ENCODE measurements at places on chromosomes 16 and 17. TPM values are rescaled to one million over a fixed set of nuclear protein-coding genes. Genes with fewer than 3 reads are reported as not detected.

DNA sequence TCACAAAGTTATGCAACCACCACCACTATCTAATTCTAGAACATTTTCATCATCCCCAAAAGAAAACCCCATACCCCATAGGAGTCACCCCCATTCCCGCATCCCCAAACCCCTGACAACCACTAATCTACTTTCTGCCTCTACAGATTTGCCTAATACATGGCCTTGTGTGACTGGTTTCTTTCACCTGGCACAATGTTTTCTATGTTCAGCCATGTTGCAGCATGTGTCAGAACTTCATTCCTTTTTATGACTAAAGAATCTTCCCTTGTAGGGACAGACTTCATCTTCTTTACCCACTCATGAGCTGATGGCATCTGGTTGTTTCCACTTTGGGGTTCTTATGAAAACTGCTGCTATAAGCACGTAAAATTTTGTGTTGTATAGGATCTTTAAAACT, 34.6 kb downstream of the CYTH1 start:
- no peak for DNase-seq

GRCh38 chr17:34091975-34092374, 163.1 kb upstream of the CCL2 start:
- no peak for DNase-seq

GRCh38 chr17:42989726-42990652, 8.2 kb upstream of the RPL27 start:
- no peak for DNase-seq

GRCh38 chr17:43578404-43578698, 32.2 kb upstream of the ETV4 start:
- no peak for DNase-seq

DNA sequence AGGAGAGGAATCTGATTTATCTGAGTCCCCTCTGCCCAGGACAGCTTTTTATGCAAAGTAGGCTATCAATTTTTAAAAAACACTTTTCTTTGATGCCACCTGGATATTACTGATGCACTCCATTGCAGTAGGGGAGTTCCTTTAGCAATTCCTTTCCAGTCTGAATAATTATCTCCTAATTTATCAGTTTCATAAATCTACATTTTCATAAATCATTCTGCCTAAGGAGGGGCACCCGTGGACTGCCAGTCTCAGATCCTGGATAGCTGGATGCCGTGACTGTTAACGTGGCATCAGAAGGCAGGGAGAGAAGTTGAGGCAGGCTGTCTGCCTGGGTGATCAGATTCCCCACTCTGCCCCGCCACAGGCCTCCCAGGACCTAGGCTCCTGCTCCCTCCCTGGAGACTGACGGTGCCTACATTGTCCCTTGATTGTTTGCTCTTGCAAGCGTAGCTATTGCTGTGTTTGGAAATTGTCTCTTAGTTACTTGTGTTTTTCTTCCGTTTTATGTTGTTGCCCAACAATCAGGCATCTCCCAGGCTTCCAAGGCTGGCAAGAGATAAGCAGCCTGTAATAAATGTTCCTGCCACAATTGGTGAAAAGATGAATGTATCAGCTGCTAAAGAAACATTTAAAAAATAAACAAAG, 75.2 kb downstream of the KATNIP start:
- DNase-seq = no peak

DNA sequence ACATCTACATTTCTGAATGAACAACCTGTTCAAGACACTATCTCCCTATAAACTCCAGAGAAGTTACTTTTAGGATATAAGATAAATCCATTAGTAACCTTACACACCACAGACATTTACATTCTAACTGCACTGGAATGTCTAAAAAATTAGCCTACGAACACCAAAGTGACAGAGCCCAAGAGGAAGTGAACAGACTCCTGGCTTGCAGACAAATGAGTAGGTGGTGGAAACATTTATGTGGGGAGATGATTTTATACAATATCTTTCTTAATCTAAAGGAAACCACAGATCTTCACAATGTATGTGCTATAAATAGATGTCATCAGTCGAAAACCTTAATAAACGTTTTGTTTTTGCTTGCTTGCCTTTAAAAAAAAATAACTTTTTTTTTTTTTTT, 18.8 kb downstream of the ZNF652 start:
- DNase-seq = peak; percentile 73

- DNase-seq = no peak
Observed at GRCh38 chr17:79624718-79625478, 14.0 kb upstream of the RBFOX3 start.

DNA sequence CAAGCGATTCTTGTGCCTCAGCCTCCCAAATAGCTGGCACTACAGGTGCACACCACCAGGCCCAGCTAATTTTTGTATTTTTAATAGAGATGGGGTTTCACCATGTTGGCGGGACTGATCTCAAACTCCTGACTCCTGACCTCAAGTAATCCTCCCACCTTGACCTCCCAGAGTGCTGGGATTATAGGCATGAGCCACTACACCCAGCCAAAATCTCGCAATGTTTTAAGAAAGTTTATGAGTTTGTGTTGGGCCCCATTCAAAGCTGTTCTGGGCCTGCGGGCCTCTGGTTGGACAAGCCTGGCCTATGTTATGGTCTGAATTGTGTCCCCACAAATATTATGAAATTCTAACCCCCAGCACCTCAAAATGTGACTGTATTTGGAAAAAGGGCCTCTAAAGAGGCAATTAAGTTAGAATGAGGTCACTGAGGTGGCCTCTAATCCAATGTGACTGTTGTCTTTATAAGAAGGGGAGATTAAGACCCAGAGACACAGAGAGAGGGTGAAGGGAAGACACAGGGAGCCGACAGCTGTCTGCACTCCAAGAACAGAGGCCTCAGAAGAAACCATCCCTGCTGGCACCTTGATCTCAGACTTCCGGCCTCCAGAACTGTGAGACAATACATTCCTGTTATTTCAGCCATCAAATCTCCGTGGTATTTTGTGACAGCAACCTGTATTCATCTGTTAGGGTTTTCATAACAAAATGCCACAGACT, 469.9 kb downstream of the HS3ST4 start:
- no peak for DNase-seq

GRCh38 chr16:4376126-4376892, 4.7 kb downstream of the VASN start:
- DNase-seq = no peak

DNA sequence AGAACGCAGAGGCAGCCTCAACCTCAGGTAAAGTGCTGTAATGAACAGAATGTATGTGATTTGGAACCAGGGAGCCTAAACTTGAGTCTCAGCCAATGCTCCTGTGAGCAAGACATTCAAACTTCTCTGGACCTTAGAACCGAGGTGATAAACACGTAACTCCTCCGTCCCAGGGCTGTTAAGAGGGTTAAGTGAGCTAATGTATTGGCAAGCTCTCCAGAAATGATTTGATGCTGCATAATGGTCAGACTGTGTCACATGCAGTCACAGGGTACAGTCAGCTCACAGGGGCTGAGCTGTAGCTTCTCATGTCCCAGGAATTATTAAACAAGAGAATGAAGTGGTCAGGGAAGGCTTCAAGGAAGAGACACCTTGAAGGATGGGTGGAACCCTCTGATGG, 10.0 kb upstream of the SLC4A1 start:
- DNase-seq = no peak

DNA sequence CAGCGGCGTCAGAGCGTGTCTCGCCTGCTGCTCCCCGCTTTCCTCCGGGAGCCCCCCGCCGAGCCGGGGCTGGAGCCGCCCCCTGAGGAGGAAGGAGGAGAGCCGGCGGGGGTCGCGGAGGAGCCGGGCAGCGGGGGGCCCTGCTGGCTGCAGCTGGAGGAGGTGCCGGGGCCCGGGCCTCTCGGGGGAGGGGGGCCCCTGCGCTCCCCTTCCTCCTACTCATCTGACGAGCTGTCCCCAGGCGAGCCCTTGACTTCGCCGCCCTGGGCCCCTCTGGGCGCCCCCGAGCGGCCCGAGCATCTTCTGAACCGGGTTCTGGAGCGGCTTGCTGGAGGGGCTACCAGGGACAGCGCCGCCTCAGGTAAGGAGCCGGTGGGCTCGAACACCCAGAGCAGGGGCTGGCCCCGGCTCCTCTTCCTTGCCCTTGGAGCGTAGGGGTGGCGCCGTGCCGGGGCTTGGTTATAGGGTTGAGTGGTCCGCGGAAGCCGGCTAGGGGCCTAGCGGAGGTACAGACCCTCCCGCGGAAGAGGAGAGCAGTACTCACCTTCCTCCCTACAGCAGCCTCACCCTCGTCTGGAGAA, 841 bp downstream of the RAPGEFL1 start:
- DNase-seq = no peak

- DNase-seq = peak; percentile 73
Observed at GRCh38 chr17:44004761-44005526, 522 bp downstream of the NAGS start.

Gene CEP295NL
- total RNA-seq = 0.56 TPM

Gene LGALS9B
- total RNA-seq = not detected

Gene SLC16A13
- total RNA-seq = 12.4 TPM
